ENCODE measurements at places on chromosomes 1 and 21. TPM values are rescaled to one million over a fixed set of nuclear protein-coding genes. Genes with fewer than 3 reads are reported as not detected.

FCAMR gene
- 5.9 TPM for polyA plus RNA-seq

RHEX gene
- 3.4 TPM for polyA plus RNA-seq

- no peak for DNase-seq
These were observed at the start of gene TDRD5 for GRCh38 chr1:179591592-179592580. Gene TDRD5, plus strand, starts transcription at chr1:179591832. Its CDS starts 784 bp downstream, at chr1:179592616.

DNA sequence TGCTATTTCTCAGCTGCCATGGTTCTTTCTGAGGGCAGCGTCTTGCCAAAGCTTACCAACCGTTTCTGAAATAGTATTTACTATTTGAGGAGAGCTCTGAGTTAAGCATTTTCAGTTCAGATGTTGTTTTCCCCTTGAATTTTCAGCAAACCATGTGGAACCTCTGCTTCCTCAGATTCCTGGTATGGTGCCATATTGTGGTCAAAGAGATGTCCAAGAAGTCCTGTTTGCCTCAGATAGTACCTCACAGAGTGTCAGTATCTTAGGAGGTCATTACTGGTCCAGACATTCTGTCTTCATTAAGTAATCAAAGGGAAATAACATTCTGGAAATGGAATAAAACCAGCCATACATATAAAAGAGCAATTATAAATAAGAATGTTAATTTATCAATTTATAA, 36.6 kb downstream of the VANGL2 start:
- DNase-seq, result no peak

DNA sequence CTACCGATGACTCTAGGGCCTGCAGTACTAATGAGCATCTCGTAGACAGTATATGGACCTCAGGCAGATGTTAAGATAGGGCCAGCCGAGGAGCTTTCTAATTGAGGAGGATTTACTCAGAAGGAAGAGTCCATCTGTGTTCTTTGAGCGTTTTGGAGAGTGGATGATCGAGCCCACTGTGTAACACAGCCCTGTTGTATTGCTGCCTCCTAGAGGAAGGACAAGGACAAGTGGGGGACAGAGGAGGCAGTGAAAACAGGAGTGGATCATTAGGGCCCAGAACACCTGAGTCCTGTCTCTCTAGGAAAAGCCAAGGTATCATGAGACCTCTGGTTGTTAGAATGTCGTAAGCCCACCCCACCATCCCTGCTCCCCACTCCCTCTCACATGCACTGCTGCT, 62.9 kb downstream of the TBX19 start:
- no peak for DNase-seq

DNA sequence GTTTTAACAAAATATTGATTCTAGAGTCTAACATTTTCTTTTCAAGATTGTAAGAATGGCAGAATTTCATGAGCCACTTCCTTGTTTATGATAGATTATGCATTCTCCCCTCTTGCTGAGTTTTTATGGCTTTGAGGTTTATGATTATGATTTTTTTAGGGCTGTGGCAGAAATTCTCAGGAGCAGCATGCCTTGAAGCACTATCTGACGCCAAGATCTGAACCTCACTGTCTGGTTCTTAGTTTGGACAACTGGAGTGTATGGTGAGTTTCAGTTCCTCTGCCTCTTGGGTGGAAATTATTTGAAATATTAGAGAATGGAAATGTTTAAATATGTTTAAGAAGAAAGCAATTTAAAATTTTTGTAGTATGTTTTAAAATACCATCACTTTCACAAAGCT, 10.2 kb downstream of the USP16 start:
- DNase-seq, result no peak

DNA sequence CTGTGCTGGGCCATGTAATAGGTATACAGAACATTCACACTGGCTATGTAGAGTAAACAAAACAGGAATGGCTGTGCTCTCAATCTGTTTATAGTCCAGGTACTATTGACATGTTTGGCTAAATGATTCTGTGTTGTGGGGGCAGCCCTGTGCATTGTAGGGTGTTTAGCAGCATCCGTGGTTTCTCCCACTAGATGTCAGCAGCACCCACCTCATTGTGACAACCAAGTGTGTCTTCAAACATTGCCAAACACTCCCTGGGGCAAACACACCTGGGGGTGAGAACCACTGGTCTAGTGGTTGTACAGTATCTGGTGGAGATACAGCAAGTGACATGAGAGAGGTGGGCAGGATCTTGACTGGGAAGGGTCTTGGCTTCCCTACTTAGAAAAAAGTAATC, 80.4 kb upstream of the SPATA6 start:
- DNase-seq, result no peak

GRCh38 chr1:178530037-178530402, 17.1 kb downstream of the TEX35 start:
- DNase-seq, result no peak

- no peak for DNase-seq
These were observed 48.1 kb downstream of the ELAPOR1 start for GRCh38 chr1:109161858-109162606.
